ENCODE measurements at places on chromosomes 13 and 19. TPM values are rescaled to one million over a fixed set of nuclear protein-coding genes. Genes with fewer than 3 reads are reported as not detected.
A peak's percentile ranks its signal among the peaks of the same experiment; 100 is the strongest.

GRCh38 chr19:49455773-49456172 is 2.7 kb downstream of the ALDH16A1 start:
- peak; percentile 61 for DNase-seq

- DNase-seq = no peak
These were observed 99.0 kb upstream of the MRI1 start for GRCh38 chr19:13665125-13665905.

DNA sequence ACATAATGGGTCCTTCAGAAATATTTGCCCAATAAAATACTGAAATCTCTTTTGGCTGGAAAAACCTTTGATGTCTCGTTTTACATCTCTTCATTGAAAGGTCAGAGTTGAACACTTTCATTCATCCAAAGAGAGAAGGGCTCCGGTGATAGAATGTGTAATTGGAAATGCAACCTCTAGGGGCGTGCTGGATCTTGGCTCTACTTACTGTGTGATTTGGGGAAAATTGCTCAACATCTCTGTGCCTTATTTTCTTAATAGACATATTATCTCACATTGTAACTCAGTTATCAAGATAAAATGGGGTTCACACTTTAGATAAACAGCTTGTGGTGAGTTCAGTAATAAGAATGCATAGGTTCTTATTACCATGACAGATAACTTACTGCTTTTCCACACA is 1444.1 kb downstream of the SLITRK5 start:
- DNase-seq = no peak

GRCh38 chr13:96637039-96637438 is 357.2 kb downstream of the OXGR1 start:
- DNase-seq = no peak

Gene SRRM5
- not detected for total RNA-seq

Gene NKPD1
- total RNA-seq = 1.2 TPM

DNA sequence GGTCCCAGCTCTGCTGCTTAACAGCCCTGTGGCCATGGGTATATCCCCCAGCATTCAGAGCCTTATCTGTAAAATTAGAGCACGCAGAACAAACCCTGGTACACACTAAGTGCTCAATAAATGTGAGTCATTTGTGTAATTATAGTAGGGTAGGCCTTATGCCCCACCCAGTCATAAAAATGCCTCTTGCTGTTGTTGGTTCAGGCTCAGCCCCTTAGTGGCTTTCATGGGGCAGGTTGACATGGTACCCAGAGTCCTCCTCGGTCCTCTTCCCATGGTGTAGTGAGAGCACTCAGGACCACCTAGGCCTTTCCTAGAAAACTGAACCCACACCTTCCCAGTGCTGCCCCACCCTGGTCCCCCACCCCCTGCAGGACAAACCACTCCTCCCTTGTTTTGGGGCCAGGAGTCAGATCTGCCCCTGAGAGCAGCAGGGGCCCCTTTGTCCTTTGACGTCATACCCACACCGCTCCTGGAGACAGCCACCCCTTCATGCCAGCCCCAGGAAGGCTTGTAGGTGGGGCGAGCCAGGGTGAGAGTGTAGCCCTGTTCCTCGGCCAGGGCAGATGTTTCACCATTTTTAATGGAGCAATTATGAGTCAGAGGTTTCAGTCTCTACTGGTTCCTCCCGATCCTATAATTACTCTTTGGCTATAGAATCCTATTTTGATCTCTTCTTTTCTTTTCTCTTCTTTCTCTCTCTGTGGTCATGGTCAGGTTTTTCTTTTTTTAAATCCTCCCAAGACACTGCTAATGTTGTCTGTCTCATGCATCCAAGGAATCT is 36.8 kb downstream of the ACTN4 start:
- no peak for DNase-seq

DNA sequence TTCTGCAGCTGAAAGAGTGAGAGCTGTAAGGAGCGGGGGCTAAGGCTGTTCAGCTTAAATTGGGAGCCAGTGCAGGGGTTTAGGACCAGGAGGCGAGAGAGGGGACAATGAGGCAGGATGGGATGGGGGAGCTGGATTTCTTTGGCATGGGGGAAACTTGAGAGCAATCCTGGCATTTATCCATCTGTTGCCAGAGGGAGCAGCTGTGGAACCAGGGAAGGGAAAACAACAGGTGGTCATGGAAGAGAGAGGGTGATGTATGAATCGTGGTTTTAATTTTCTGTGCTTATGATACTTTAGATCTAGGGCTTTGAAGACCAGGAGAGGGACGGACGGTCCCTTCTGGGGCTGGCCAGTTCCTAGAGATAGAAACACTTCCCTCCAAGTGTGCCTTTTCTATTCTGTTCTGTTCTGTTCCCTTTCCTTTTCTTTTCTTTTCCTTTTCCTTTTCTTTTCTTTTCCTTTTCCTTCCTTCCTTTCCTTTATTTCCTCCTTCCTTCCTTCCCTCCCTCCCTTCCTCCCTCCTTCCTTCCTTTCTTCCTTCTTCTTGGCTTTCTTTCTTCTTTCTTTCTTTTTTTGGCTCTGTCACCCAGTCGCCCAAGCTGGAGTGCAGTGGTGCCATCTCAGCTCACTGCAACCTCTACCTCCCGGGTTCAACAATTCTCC is 16.0 kb upstream of the CCL25 start:
- DNase-seq = peak; percentile 96

Gene PDS5B
- 100 TPM for total RNA-seq

DNA sequence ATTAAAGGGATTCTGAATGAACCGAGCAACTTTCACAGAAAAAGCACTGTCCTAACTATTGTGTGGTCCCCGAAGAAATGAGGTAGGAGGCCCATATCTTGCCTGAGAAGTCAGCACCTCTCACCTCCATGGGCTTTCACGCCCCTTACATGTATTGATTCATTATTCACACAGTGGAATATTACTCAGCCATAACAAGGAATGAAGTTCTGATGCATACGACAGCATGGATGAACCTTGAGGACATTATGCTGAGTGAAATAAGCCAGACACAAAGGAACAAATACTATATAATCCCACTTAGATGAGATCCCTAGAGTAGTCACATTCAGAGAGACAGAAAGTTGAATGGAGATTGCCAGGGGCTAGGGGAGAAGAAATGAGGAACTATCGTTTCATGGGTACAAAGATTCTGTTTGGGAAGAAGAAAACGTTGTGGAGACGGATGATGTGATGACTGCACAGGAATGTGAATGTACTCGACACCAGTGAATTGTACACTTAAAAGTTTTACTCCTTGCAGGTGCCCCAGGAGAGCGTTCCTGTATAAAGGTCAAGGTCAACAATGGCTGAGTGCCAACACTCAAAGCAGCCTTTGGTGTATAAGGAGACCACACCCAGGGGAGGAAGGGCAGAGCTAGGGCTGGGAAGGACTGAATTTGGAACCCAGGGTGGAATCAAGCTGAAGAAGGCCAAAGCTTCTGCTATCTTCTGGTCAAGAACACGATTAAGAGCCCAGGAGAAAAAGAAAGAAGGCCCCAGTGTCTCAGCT is 22.5 kb downstream of the ZIC5 start:
- DNase-seq = no peak

DNA sequence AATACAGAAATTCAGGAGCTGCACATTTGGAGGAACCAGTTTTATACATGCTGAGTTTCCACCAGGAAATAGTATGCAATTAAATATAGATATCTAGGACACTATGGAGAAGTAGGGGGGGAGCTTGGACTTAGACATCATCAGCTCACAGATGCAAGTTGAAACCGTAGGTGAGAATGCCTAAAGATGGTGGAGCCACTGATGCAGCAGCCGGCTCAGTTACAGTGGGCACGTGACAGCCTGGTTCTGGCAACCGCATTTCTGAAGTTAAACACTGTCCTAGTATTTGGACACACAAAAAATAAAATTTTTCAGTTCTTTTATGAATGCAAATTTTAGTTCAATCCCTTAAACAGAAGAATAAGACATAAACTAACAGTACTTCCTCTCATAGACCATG is 91.5 kb upstream of the FRY start:
- no peak for DNase-seq

GRCh38 chr13:97875218-97875617 is 78.3 kb upstream of the IPO5 start:
- no peak for DNase-seq

Gene FCAR
- total RNA-seq = 2.6 TPM

- DNase-seq = no peak
These were observed 229 bp downstream of the BORCS8 start for GRCh38 chr19:19191768-19192077.

Gene ZNF580
- 4.4 TPM for total RNA-seq

- DNase-seq = peak; percentile 23
These were observed 141.0 kb downstream of the RAP2A start for GRCh38 chr13:97574926-97575325.

DNA sequence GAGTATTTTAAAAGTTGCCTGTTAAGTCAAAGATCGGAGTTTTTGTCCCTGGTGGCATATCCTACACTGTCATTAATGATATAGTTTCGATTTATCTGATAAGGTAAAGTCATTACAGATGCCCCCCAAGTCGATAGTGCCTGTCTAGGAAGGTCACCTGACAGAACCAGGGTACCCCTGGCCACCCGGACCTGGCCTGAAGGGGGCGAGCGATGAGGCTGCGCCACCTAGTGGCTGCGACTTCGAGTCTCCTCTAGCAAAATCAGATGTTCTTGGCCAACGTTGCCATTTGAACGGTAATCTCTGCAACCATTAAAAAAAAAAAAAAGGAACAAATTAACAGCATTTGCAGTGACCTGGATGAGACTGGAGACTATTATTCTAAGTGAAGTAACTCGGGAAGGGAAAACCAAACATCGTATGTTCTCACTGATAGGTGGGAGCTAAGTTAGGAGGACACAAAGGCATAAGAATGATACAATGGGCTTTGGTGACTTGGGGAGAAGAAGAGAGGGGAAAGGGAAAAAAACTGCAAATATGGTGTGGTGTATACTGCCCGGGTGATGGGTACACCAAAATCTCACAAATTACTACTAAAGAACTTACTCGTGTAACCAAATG is 565.1 kb downstream of the LIG4 start:
- peak; percentile 59 for DNase-seq

DNA sequence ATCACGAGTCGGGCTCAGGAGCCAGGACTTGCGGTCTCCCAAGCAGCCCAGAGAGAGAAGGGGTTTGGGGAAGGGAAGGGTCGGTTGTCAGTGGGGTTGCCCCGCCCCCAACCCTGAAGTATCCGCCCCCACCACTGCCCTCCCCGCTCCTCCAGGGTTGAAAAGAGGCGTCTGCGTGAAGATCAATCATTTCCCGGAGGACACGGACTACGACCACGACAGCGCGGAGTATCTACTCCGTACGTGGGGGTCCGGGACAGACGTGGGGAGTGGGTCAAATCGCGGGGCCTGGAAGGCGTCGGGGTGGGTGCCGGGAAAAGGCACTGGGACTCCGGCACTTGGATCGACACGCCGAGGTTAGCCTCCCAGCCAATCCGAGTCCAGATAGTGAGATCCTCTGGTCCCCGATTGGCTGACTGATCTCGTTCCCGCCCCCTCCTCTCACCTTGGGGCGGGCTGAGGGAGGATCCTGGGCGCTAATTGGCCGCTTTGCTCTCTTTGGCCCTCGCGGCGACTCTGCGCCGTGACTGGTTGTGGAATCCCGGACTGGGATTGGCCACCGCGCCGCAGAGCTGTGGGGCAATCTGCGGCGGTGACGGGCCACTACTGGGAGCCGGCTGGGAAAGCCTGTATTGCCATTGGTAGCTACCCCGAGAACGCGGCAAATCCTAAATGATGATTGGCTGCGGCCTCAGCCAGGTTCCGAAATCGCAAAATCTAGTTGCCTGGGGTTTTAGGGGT is 13.3 kb upstream of the CACNG6 start:
- peak; percentile 84 for DNase-seq

Gene TGDS
- total RNA-seq = 14.1 TPM

- no peak for DNase-seq
These were observed 15.3 kb downstream of the METTL21C start for GRCh38 chr13:102679449-102680132.

Gene RXFP2
- total RNA-seq = not detected

DNA sequence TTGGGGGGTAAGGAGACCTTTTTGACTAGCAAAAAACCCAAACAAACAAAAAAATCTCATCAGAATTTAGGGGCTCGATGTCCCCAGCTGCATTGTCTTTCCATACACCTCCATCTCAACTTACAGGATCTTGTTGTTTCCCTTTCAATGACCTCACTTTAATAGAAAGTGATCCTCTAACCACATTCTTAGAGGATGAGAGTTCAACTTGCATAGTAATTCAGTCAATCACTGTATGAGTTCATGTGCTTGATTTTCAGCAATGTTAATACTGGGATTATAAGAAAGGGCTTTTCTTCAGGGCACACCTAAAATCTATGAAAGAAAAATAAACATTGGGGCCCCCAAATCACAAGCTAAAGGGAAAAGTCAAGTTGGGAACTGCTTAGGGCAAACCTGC is 1512.0 kb downstream of the SLITRK1 start:
- DNase-seq = peak; percentile 29

DNA sequence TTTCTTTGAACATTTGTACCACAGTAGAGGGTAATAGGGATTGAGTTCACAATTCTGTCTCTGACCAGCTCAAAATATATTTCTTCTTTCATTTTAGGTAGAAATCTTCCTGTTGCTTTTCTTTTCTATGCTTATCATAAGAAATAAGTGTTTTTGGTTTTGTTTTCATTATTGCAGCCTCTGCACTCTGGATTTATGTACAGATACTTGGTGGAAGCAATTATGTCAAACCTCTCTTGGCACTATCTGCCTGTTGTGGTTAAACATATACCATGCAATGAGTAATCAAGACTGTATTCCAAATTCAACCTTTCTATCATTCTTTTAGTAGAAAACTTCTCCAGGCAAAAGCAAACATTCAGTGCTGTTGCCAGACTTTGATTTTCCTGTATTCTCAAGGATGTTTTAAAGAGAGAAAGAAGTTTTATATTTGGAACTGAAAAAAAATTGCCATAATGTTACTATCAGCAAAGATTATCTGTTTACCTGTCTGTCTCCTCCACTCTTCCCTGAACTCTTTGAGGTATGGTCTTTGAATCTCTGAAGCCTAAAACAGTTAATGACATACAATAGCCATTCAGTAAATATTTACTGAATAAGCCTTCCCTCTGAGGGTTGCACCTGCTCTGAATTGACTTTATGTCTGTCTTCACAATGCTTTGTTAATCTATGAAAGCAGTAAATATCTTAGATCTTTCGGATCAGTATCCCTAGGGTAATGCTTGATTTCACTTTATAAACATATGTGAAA is 612.5 kb upstream of the PRR20A start:
- DNase-seq = no peak

DNA sequence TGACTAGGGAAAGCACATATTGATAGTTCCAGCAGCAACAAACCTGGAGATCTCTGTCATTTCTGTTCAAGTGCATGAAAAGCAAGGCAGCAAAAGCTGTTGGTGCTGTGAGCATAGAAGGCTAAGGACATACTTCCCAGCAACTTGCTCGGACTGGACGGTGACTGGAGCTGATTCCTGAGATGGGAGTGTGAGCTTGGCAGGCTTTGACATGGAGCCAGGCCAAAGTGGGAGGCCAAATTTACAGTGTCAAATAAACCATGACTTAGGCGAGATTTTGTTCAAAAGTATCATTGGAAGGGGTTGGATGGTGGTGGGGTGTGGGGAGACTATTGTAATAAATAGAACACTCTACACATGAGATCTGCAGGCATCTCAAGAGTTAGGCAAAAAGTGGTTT is 5.9 kb upstream of the ARGLU1 start:
- DNase-seq = peak; percentile 73

Measured in tongue (tissue), 3 donors.